ENCODE measurements at places on chromosomes 16 and 17.

GRCh38 chr16:70647441-70648359, 1.3 kb downstream of the IL34 start:
- DNase-seq: no peak

GRCh38 chr17:2849327-2849670, 53.1 kb downstream of the RAP1GAP2 start:
- no peak for DNase-seq

DNA sequence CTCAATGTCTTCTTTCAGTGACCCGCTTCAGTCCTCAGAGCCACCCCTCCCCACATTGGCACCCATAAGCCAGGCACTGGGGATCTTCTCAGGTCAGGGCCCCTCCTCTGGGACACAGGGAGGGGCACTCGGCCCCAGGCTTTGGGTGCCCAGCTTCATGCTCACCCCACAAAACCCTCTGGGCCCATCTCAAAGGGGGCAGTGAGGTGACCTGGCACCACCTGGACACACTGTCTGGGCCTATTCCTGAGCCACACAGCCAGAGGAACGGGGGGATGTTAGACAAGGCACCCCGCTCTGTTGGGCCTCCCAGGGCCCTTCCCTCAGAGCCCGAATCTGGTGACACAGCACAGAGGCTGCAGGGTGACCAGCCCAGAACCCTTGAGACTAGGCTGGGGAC, 36.1 kb downstream of the TNFRSF13B start:
- no peak for DNase-seq

DNA sequence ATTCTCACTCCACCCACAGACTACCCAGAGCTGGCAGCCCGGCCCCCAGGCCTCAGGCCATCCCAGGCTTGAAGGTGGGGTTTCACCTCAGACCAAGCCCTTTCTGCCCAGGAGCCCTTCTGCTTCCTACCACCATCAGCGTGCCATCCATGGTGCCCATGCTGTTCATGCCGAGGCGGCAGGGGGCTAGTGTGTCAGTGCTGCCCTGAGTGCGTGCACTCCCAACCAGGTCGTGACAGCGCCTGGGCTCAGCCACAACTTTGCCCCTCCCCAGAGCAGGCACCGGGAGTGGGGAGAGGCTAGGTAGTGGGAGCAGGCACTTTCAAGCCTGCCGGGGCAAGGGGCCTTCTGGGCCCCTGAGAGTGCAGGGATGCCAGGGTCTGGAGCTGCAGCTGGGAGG, 8.5 kb downstream of the B3GNT9 start:
- no peak for DNase-seq

DNA sequence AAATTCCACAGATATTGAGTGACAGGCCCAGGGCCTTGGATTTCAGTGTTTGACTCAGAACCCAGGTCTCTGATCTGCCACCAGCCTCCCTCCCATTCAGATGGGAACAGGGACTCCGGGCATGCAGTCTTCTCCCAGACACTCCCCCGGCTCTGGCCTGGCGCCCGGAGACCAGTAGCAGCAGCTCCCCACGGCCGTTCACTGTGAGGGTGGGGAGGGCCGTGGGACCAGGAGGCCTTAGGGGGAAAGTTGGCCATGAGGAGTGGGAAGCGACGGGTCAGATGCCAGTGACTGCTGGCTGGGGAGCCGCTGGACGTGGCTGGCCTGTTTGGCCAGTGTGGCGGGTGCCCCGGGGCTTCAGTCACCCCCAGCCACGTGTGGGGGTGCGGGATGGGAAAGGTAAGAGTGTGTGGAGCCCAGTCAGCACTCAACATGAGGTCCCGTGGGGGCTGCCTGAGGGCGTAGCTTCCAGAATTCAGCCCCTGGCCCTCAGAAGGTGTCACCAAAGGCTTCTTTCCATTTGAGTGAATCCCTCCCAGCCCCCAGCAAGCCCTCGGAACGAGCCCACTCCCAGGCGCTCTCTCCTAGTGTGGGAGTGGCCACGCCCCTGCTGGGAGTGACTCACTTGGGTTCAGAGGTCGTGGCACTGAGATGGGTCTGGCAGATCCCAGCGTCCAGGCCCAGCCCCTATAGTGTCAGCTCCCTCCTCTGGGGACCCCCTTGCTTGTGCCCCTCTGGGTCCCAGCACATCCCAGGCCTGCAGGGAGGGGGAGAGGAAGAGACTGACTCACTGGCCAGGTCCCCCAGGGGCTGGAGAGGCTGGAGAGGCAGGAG, 309.4 kb downstream of the SEC14L1 start:
- DNase-seq: peak; percentile 92

- no peak for DNase-seq
Observed at GRCh38 chr16:88045820-88046303, 94.6 kb downstream of the BANP start.

DNA sequence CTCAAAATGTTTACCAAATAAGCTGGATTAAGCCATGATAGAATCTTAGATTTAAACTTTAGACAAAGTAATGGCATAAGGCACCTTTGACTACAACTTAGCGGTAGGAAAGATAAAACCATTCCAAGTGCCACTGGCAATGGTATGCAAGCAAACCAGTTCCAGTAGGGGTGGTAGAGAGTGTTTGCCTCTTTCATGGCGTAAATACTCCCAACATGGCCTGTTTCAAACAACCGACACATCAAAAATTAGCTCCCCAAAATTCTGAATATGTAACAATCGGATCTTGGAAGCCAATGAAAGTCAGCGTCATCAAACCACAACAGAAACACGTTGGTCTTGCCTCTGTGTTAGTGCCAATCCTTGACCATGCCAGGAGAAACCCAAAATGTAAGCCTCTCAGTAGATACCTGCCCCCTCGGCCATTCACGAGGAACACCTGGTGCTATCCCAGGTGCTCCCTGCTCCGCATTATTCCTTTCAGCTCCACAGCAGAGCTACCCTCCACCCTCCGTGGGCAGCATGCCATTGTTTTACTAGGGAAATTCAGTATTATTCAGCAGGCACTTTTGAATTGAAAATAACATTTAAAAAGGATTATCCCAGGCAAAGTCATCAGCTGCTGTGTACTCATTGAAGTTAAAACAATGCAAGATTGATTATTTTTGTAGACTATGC, 307.8 kb upstream of the CDH11 start:
- peak; percentile 5 for DNase-seq

DNA sequence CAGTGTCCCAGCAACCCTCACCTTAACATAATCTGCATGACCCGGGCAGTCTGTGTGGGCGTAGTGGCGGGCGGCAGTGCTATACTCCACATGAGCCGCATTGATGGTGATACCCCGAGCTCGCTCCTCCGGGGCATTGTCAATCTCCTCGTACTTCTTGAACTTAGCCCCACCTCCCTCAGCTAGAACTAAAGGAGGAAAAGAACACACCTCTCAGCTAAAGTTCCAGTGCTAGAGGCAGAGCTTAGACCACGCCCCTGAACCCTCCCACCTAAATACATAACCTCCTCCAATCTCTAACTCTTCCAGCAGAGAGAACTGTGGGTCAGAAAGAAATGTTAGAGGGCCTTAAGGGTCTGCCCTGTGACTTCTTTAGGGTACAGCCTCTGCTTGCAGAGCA, 855 bp downstream of the TUFM start:
- DNase-seq: peak; percentile 74
